ENCODE measurements at places on chromosomes 13 and 19.

DNA sequence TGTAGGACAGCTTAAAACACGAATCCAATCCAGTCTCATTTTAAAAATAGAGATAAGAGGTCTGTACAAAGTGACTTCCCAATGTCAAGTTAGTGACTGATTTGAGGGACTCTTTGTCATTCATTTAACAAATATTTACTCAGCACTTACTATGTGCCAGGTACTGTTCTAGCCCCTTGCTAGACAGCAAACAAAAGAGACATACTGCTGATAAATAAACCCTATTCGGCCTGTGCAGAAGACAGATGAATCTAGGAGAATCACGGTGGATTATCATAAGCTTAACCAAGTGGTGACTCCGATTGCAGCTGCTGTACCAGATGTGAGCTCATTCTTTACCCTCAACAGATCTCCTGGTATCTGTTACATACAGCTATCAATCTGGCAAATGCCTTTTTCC lies 6.4 kb upstream of the ELF1 start:
- peak; percentile 76 for DNase-seq

GRCh38 chr19:15529774-15530372 lies 21.5 kb downstream of the CYP4F22 start:
- DNase-seq = no peak

DNA sequence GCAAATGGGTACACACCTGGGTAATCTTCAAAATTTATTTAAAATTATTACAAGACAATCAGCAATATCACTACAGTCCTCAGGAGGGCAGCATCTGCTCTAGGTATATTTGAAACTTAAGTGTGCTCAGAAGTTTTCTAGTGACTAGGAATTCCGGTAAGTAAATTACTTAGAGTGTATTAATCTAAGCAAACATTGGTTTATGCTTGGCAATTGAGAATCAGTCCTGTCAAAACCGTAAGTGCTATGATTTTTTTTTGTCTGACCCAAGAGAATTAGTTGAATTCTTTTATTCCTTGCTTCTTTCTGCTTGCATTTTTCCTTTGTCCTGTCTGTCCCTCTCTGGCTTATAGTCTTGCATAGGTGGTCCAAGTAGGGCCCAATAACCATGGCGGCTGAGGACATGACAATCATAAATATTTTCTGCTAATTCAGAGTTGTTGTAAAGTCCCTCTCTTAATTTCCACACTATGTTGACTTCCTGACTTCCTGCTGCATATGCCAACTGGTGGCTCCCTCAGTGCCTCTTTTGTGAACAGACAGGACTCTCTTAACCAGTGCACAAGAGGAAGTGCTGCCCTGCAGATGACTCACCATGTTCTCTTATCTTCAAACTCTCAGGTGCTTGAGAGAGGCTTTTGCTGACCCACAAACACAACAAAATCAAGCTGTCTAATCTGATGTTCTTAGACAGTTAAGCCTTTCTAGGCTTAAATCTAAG lies 82.2 kb downstream of the SLAIN1 start:
- peak; percentile 75 for DNase-seq

- no peak for DNase-seq
Measured at GRCh38 chr19:6800991-6801484, 28.5 kb downstream of the VAV1 start.

DNA sequence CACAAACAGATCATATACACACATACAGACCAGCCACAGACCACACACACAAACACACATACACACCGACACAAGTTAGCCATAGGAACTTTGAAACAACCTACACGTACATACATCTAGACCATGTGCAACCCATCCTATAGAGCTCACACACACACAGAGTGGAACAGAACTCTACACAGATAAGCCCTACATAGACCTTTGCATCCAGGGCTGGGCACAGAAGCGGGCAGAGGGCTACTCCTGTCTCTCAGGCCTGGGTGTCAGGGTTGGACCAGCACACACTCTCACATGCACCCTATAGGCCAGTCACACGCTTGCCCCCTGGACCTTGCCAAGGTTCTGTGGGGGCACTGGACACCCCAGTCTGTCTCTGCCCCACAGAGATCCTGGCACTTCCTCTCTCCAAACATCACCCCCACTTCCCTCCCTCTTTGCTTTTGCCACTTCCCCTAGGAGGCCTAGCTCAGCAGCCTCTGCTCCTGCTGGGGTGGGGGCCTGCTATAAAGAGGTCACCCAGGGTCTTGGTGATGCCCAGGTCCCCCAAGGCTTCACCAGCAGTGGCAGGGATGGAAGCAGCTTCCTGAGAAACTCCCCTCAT lies 5.8 kb upstream of the JUNB start:
- DNase-seq = no peak

DNA sequence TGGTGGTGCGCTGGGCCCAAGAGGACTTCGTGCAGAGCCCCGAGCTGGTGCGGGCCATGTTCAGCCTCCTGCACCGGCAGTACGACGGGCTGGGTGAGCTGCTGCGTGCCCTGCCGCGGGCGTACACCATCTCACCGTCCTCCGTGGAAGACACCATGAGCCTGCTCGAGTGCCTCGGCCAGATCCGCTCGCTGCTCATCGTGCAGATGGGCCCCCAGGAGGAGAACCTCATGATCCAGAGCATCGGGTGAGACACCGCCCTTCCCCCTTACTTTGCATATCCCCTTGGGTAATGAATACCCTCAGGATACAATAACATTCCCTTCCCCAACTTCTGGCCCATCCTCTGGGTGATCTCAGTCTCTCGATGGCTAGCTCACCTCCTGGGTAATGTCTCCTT lies 60.9 kb downstream of the RYR1 start:
- DNase-seq = no peak

DNA sequence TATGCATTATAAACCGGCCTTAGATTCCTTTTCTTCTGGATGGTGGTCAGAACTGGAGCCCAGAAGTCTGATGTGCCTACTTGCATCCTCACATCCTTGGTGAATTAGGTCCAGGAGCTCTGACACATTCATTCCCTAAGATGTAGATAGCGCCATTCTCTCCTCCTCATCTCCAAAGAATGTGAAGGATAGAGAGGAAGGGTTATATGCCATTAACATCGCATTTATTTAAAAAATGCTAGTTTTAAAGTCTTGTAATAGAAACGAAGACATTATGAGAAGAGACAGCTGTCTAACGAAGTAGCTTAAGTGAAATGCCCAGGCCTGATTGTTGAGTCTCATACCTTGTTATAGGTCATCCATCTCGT lies 9.7 kb downstream of the MBNL2 start:
- no peak for DNase-seq

DNA sequence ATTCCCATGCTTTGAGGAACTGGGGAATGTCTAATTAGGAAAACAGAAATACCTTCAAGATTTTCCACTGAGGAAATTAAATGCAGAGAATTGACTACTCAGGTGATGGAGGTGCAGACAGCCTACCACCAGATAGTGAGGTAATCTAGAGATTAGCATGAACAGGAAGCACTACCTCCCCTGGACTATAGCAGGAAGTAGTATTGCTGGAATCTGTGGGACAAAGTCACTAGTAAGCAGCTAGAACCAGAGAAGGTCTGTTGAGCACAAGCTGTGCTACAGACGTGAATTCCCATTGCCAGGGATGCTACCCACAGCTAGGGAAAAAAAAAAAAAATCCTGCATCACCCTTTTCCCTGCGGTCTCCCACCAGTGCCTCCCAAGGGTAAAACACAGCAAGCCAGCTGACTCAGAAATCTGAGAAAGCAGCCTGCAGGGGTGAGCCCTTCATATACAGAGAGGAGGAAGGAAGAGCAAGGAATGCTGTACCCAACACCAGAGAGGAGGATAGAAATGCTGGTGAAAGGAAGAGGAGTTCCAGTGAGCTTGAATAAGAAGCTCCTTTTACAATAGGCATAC lies 10.2 kb downstream of the ENOX1 start:
- DNase-seq = peak; percentile 43

GRCh38 chr13:51440381-51440780 lies 12.5 kb downstream of the INTS6 start:
- DNase-seq = no peak

- DNase-seq = peak; percentile 67
Measured at GRCh38 chr13:38045278-38046048, 175.9 kb upstream of the TRPC4 start.

DNA sequence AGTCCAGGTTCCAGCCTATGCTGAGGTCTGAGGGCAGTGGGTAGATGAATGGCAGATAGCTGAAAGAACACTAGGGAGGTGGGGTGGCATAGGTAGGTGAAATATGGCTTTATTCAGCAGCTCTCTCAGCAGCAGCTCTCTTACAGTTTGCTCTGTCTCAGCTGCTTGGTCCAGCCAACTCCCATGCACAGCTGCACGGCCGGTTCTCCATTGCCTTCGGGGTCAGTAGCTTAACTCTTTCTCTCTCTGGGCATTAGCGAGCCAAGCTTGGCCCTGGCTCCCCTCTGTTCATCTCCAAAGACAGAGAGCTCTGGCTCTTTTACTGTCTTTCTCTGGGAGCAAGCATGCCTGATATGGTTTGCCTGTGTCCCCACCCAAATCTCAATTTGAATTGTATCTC lies 151.9 kb downstream of the MYO16 start:
- no peak for DNase-seq

GRCh38 chr19:33667141-33667650 lies 45.4 kb downstream of the CHST8 start:
- DNase-seq = no peak

DNA sequence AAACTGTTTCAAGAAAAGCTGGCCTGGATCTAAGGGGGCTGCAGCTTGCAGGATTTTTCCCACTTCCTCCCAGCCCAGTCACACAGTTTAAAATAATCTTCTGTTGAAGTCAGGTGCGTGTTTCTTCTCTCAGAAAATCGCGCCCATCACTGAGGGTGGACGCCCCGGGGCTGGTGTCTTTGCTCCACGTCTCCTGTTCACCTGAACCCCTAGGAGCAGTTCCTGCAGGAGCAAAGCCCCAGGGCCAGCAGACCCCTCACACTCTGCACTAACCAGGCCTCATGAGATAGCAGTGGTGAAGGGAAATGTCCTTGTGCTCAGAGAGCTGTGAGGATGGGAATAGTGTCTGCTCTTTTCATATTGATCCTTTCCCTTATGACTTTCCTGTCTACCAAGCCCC lies 920 bp upstream of the SIGLEC7 start:
- no peak for DNase-seq

- no peak for DNase-seq
Measured at GRCh38 chr13:67803118-67803517, 573.0 kb upstream of the PCDH9 start.

GRCh38 chr19:18423258-18424020 lies 4.2 kb downstream of the SSBP4 start:
- peak; percentile 45 for DNase-seq

DNA sequence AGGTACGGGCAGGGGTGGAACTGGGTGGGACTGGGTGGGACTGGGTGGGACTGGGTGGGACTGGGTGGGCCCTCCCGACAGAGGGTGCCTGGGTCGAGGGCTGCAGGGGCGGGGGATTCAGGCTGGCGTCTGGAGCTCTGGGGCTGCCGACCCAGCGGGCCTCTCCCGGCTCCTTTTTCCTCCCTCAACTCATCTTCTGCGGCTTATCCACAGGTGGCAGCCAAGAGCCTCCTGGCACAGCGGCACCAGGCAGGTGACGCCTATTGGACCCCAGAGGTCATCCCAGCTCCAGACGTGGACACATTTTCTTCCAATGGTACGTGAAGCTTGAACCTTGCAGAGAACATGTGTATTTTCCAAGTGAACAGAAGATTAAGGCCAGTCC lies 533 bp downstream of the ZNF544 start:
- peak; percentile 77 for DNase-seq

DNA sequence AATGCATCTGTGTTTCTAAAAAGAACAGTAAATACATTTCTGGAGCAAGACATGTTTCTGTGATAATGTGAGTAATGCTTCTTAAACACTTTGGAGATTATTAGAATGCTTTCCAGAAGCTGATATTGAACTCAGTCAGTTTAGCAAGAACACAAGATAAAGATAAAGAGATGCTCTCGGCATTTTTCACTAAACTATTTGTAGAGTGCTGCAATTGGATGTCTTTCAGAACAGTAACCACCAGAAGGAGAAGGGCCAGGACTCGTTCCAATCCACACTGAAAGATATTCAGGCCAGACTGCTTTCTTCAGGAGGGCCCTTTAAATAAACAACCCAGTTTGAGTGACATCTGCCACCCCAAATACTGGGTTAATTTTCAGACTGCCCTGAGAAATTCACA lies 456.0 kb downstream of the TBC1D4 start:
- DNase-seq = no peak

DNA sequence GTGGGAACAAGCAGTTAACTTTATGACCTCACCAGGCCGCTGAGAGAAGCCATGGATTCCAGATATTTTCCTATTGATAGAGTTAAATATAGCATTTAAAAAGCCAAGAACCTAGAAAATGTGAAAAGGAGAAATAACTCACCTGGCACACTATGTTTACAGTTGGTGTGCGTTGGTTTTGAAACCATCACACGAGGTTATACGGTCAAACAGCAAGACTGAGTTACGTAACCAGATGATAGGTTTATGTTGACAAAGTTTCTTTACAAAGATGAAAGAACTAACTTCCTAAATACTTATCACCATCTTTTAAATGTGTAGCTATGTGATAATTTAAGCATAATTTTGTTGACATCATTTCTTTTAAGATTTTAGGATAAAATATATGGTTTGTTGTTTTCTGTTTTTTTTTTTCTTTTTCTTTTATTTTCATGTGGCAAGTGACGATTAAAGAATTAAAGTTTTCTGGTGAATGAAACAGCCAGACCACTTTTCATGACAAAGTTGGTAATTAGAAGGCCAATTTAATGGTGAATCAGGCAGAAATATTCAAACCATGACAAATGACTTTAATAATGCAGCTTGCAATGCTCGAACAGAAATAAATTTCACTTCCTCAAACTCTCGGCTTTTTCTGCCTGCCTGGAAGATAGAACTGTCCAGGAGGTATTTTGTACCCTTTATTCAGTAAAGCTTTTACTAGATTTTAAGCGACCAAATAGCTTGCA lies 339.1 kb upstream of the OBI1 start:
- no peak for DNase-seq

GRCh38 chr19:18419195-18419698 lies at the start of gene SSBP4:
Gene SSBP4 (plus strand): TSS chr19:18419398. CDS start chr19:18419649, 251 bp downstream.
- DNase-seq = peak; percentile 89

- DNase-seq = peak; percentile 45
Measured at GRCh38 chr19:57813919-57814504, 701 bp downstream of the ZNF552 start.

DNA sequence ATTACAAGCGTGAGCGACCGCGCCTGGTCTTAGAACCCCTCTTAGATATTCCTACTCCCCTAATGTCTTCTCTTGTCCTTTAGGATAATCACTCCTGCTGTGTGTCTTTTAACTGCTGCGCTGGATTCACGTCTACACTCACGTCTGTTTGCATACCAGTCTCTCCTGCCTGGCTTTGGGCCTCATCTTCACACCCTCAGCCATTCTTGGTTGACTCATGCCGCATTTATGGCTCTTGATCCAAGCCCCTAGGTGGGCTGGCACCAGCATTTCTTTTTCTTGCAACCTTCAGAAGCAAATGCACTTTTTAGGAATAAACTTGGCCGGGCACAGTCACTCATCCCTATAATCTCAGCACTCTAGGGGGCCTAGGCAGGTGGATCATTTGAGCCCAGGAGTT lies 22.7 kb downstream of the MYO9B start:
- DNase-seq = no peak

- DNase-seq = no peak
Measured at GRCh38 chr19:22422211-22422610, at the start of gene ZNF98. Gene ZNF98 (minus strand): TSS chr19:22422346. CDS start chr19:22422224, 122 bp downstream.

All from DMS53 (cell line).